ENCODE measurements at places on chromosomes 1 and 21.

DNA sequence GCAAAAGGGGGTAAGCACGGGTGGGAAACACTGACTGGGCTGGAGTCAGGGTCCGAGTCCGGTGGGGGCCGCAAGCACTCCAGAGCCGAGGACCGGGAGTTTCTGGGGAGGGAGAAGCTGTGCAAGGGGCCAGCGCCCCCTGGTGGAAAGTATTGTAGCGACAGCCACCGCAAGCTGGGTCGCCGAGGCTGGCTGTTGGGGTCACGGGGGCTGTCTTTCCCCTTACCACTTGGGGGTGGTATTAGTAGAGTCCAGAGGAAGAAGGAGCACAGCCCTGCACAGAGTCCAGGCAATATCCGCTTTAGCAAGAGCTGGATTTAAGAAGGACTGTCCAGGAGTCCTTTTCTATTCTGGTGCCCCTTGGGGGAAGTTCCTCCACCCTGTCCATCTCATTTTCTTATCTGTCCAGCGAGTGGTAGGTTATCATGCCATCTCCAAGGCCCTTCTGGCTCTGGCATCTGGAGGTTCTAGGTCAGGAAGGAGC is 17.9 kb upstream of the ETV3 start:
- peak; percentile 30 for DNase-seq

DNA sequence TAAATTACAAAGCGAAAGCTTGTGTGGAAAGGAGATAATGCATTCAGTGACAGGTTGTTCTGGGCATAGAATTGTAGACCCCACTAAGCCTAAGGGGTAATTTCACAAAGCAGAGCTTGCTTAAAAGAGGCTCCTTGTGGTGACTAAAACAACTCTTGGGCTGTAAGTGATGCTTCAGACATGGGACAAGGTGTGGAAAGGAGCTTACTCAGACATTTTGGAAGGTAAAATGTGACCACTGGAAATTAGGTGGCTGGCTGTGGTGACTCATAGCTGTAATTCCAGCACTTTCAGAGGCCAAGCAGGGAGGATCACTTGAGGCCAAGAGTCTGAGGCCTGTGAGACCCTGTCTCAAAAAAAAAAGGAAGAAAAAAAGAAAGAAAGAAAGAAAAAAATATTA is 51.1 kb upstream of the LRRC8C start:
- no peak for DNase-seq

GRCh38 chr1:61636814-61637213 is 88.1 kb downstream of the TM2D1 start:
- no peak for DNase-seq

DNA sequence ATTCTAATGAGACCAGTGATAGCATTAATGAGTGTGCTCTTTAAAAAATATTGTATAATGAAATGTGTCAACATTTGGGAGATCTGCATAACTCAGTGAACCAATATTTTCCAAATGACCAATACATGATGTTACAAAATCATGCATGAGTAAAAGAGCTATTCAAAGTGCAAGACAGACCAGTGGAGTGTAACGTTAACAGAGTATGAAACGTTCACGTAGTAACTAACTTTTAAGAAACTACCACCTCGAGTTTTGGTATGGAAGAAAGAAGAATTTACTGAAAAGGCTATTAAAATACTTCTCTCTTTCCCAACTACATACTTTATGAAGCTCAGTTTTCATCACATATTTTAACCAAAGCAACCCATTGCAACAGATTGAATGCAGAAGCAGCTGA is 9.6 kb upstream of the SLC6A9 start:
- DNase-seq = no peak

DNA sequence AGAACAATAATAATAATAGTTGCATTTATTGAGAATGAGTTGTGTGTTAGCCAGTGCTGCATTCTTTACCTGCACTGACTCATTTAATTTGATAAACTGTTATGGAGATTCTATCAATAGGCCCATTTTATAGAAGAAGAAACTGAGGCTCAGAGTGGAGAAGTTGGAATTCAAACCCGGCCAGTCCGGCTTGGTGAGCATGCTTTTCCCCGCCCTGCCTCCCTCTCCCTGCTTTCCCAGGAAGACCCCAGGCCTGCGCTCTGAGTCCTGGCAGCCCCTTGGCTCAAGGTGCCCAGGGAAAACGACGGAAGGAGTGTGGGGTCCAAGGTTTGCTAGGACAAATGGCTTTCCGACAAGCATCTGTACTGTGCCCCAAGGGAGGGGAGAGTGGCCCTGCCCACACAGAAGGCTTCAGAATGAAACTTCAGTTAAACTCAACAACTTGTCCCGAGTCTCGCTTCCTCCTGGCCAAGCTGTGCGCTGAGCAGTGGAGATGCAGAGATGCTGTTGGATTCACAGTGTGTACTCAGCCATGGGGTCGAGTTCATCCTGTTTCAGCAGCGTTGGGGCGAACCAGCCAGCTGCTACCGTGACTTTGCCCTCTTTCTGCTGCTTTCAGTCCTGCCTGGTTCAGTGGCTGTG is 23.3 kb upstream of the PADI6 start:
- no peak for DNase-seq

- no peak for DNase-seq
Measured at GRCh38 chr1:33299461-33300155, 21.3 kb downstream of the A3GALT2 start.

GRCh38 chr1:109476825-109477224 is 6.9 kb upstream of the ATXN7L2 start:
- no peak for DNase-seq

DNA sequence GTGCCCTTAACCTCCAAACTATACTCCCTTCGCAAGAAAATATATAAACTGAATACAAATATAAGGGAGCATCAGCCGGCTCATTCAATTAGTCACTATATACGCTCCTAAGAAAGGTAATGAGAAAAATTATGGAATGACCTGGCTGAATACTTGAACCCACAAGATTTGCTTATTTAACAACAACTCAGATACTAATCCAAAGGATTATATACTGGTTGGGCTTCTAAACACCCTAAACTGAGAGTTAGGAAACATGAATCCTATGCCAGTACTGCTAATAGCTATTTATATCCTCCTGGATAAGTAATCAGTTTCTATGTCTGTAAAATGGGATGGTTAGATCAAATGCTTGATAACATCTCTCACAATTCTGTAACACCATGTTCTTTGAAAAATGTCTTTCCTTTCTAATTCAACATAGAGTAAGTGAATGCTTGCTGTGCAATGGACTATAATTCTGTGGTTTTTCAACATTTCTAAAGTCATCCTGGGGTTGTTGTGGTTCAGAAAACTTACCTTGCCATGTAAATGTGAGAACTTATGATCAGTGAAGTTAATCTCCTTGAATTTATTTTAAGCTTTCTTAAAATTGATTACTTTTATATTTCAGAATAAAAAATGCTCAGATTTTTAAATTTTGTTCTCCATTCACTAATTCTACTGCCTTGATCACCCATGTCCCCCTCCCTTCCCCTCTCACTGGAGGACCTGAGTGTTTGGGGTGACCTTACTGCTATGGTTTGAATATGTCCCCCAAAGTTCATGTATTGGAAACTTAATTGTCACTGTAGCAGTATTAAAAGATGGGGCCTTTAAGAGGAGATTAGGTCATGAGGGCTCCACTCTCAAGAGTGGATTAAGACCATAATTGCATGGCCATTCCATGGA is 14.5 kb downstream of the DUSP10 start:
- no peak for DNase-seq

DNA sequence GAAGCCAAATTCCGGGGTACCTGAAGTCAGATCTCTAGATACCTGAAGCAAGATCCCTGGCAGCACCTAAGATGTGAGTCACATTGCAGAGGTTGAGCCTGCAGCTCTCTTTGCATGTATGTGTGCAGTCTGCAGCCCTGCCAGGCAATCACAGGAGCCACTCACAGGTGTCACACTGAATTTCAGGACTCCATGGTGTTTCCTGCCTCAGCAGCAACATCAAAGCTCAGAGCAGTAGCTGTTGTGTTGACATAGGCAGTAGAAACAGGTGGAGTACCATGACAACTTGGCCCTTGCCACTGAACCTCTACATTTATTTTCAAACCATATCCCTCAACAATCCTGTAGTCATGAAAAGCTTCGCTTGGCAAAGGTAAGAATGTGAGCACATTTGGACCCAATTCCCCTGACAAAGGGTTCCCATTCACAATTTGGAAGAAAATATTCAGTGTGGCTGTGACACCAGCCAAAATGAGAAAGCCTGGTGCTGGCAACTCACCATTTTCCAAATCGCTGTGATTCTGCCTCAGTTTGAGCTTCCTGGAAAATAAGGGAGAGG is 419.8 kb upstream of the NFIA start:
- no peak for DNase-seq

DNA sequence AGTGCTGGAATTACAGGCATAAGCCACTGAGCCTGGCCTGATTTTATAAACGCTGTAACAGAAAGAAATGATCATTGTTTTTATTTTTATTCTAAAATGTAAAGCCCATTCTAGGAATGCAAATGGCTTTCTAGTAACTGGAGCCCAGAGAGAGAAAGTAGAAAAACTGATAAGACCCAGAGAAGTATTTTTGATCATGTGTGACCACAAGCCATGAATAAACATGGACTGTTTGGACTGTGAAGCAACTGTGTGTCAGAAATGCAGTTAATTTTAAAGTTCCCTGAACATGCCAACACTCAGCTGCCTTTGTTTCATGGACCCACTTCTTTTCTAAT is 39.7 kb downstream of the EIF2B3 start:
- no peak for DNase-seq

All from HFFc6 (cell line).